ENCODE measurements at places on chromosomes 5 and 9.

- DNase-seq = no peak
Measured at GRCh38 chr9:136626066-136626725, 36.5 kb upstream of the EGFL7 start.

GRCh38 chr5:61790678-61791077 lies 458.6 kb downstream of the ZSWIM6 start:
- DNase-seq = no peak

DNA sequence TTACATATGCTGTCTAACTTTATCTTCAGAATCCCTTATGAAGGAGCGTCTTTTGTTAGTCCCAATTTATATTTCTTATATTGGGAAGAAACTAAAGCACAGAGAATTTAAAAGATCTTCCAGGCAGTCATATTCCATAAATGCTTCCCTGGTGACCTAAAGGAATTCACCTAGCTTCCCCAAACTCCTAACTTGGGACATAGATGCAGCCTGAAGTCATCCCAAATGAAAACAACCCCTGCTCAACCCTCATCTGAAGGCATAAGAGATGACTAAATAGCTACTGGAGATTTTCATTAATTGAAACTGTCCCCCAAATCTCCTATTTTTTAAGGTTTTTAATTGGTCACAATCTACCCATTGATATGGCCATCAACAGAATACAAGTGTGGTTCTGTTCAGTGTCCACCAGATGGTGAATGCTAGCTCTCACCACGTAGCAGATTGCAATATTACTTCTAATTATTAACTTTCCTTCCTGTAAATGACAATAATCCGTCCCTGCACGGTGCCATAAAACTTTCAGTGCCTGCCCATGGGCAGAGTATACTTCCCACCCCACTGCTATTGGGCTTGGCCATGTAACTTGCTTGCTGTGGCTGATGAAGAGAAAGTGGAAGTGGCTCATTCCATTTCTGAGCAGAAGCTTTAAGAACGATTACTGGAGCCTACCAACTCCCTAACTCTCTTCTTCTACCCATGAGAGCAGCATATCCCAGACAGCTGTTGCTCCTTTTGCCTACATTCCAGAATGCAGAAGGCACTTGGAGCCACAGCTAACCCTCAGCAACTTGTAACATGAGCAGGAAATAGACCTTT lies 18.7 kb downstream of the PRUNE2 start:
- DNase-seq = no peak

DNA sequence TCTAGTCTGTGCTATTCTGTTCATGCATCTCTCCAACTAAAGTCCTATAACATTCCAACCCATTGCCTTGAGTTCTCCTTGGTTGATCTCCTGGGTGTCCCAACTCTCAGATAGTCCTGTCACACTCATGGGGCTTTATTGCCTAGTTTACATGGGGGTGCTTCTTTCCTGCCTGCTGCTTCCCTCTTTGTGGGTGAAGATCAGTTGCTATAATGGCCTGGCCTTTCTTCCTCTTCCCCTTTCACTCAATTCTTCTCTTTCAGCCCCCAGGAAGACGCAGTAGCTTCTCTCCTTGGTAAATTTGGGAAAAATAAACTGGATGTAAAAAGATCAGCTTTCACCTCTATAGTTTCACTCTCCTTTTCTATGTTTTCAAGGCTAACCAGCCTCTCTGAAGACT lies 66.5 kb downstream of the PTCD2 start:
- DNase-seq = no peak

DNA sequence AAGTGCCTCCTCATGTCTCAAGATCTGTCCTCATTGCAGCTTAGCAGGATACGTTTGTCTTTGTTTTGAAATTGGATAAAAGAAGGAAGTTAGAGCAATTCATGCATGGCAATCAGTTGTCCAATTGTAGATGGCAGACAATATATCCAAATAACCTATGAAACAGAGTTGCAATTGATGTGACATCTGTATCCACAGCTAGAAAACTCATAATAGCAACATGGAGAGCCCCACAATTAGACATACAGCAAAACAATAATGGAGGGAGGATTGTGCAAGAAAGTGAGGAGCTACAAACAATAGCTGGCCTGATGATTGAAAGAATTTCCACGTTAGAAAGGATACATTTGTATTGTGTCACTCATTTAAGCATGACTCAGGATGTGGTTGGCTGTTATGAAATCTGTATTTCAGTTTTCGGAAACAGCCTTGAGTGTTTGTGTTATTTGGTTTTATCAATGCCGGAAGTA lies 132.0 kb downstream of the FAM174A start:
- DNase-seq = no peak

GRCh38 chr5:57711946-57712345 lies 229.3 kb upstream of the ACTBL2 start:
- DNase-seq = no peak

DNA sequence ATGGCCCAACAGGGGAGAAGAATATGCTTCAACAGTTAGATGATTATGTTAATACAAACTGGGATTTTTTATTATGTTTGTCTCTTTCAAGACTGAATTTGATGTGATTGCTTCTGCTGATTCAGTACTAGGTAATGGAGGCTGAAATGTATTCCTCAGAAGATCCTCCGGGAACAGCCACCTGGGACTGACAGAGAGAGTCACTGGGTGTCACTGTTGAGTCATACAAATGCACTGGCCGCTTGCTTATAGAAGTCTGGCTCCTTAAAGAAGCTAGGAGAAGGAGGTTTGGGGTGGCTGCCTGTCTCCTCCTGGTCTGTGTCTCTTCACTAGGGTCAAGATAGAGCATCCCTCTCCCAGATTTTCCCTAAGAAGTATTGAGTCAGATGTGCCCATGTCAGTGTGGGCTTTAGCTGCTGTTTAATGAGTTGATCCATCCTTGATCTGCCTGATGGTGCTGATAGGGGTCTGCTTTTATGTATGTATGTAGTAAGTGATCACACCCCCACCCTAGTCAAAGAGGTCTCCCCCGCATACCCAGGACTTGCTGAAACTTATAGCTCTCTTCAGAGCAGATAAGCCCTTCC lies 773.4 kb downstream of the BRINP1 start:
- no peak for DNase-seq

GRCh38 chr5:56601641-56602071 lies 213.7 kb upstream of the MAP3K1 start:
- no peak for DNase-seq

DNA sequence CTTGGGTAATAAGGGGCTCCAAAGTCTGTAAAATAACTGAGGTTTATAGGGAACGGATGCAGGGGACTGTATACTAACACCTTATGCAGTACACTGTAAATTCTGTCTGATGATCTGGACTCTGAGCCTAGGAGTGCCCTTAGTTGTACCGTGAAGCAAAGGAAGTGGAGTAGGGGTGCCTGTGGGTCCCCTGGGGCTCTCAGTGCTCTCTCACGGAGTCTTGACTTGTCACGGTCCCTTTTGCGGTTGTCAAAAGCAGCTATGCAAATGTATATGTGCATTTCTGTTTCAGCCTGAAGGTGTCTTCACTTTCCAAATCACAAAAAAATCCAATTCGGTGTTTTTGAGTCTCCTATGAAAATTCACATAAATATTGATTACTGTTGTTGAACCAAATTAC lies 17.8 kb downstream of the DMRT1 start:
- no peak for DNase-seq

- no peak for DNase-seq
Measured at GRCh38 chr5:176425138-176425537, 8.8 kb upstream of the CLTB start.

DNA sequence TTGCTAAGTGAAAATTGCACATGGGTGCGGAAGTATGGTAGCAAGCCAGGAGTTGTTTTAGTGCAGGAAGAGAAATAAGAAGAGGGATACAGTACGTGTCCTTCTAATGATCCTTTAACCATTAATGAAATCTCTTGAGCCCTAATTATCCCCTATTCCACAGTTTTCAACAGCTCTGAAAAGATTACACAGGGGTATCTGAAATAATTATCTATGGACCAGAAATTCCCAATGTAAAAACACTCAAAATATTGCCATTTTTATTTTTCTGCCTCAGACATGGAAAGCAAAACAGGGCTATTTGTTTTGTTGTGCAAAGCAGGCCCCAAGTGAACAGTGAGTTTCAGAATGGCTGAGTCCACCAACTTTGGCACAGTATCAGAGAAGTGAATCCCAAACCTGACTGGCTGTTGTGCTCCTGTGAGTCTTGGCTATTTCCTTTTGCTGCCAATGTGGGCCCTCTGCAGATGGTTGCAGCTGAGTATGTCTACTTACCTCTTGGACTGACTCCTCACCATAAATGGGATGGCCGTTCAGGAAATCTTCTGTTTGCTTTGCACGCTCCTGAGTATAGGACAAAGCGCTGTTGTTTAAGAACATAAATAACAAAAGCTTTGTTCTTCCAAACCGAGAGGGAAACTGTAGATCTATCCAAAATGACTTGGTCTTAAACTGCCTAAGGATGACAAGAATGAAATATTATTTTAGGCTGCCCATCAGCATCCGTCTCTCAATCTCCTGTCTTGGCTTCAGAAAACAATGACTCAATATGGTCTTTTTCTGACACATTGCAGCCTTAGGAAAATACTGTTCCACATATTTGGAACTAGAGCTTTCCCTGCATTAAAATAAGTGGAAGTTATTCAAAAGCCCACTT lies 204.1 kb downstream of the DEPDC1B start:
- no peak for DNase-seq

DNA sequence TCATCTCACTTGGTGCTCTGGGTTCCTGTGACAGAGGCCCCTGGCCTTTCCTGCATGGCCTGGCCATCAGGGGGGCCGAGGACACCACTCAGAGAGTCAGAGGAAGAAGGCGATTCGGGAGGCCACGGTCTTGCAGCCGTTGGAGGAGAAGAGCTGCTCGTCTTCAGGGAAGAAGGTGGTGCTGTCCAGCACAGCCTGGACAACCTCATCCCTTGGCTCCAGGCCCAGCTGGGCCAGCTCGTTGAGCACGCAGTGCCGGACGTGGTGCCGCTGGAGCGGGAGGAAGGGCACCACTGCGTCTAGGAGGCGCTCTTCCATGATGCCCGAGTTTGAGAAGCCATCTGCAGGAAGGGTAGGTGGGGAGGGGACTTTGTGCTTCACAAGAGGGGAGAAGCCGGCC lies 3.2 kb downstream of the TOR2A start:
- DNase-seq = no peak

- no peak for DNase-seq
Measured at GRCh38 chr9:124022201-124023121, 10.9 kb downstream of the LHX2 start.

- no peak for DNase-seq
Measured at GRCh38 chr9:21081451-21081850, 3.7 kb upstream of the IFNB1 start.

GRCh38 chr5:91049800-91050199 lies 333.3 kb downstream of the ARRDC3 start:
- no peak for DNase-seq

DNA sequence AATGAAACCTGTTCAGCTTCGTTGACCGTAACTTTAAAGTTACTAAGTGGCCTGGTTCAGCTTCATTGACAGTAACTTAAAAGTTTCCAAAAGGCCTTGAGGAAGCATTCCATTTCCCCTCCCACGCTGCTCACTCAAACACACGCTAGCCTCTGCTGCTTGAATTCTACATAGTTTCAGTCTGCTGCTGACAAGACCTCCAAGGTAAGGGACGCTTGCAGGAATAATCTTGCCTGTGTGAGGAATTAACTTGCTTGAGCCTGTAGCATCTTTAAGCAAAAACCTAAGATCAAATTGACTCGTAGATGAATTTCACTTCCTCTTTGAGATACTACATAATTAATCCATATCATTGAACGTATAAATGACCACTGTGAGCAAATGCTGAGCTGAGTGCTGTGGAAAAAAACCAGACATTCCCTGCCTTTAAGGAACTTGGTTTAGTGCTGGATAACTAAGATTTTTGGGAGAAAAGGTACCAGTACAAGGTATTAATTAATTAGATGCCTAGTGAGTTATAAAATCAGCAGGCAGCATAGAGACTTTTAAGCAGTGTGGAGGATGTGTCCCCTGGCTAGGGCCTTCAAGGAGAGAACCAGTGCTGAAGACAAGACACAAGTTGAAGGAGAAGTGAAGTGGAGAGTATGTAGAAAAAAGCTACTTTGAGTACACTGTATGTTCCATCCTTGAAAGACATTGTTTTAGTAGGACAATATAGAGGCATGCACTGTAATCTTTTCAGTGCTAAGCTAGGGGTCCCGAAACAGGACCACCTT lies 39.2 kb downstream of the GRAMD2B start:
- no peak for DNase-seq

- no peak for DNase-seq
Measured at GRCh38 chr5:316210-317085, 5.1 kb upstream of the AHRR start.

GRCh38 chr9:18723366-18723765 lies 249.4 kb downstream of the ADAMTSL1 start:
- no peak for DNase-seq

DNA sequence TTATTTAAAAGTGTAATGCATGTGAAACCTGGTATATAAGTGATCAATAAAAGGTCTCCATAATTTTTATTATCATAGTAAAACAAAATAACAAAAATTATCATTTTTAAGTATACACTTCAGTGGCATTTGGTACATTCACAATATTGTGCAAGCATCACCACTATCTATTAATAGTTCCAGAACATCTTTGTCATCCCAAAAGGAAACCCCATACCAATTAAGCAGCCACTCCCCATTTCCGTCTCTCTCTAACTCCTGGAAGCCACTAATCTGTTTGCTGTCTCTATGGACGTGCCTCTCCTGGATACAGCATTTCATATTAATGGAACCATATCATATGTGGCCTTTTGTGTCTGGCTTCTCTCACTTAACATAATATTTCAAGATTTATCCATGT lies 7.6 kb downstream of the OLFML2A start:
- no peak for DNase-seq

- no peak for DNase-seq
Measured at GRCh38 chr5:147267082-147267832, 32.4 kb downstream of the STK32A start.

DNA sequence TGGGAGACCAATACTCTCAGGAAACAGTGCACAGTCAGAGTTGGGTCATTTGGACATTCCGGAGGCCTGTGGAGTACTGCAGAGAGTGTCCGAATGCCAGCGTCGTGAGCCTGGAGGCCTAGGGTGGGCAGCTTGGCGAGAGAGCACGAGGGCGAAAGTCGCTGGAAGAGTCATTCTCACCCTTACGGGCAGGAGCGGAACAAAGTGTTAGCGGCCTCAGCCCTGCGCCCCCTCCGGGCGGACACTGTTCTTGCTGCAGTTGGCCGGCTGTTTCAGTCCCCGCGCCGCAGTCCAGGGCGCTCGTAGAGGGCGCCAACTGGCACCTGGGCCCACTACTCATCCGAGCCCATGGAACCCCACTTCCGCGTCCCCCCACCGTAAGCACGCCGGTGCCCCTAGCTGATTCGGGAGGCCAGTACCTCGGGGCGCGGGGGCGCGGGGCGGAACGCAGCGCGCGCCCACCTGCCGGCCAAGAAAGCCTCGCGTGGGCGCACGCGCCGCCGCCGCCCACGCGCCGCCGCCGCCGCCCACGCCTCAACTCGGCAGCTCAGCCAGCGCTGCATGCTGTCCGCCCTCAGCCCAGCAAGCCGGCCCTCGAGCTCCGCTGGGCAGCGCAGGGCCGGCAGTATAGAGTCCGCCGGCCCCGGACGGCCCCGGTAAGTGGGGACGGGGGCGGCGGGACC lies 99.7 kb upstream of the CCL21 start:
- DNase-seq = no peak
